Activated naive CD8-positive, alpha-beta T cell treated with anti-CD3 and anti-CD28 coated beads, Interleukin-2, amount 50 U/mL, for 16 hours (primary cell): ENCODE measurements at places on chromosomes 7 and 10.

DNA sequence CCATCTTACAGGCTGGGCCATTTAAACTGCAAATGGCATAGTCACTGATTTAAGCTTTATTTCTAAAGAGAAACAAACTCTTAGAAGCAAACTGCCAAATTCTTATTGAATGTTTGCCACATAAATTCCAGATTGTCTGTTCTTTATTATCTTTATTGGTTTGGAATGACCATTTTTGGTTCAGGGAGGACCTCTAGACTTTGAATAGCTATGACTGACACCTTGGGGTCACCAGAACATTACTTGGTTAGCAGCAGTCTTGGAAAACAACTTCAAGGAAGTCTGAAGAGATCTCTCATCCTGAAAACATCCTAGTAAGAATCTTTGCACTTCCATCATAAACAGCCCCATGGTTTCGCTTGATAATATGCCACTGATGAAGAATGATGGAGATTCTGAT lies 197.1 kb downstream of the SUGCT start:
- no peak for DNase-seq

GRCh38 chr10:101358706-101359300 lies 4.8 kb downstream of the BTRC start:
- DNase-seq, result no peak

GRCh38 chr10:70668454-70668970 lies 3.8 kb upstream of the ADAMTS14 start:
- no peak for DNase-seq

DNA sequence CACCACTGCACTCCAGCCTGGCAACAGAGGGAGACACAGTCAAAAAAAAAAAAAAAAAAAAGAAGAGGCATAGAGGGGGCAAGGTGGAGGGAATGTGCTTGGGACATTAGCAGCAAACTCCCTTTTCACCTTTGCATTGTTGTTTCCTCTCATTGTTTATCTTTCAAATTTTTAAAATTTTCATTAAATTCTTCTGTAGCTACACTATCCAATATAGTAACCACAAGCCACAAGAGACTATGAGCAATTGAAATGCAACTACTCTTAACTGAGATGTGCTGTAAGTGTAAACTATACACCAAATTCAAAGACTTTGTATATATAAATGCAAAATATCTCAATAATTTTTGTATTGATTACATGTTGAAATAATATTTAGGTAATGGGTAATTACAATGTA lies 43.4 kb downstream of the EBLN1 start:
- DNase-seq, result no peak

DNA sequence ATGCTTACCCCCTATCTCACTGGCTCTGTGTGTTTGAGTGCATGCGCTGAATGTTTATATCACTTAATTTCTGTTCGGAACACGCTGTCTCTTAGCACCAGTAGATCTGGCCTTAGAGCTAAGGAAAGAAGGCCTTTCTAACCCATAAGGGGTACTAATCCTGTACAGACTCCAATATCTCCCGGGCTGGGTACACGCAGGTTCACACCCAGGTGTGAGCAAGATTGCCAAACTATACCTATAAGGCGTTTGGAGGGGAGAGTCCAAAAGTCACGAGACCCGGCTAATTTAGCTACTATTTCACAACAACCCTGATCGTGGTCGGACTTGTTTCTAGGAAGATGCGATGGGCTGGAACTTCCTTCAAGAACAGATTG lies 727 bp upstream of the PDSS1 start:
- DNase-seq, result no peak

DNA sequence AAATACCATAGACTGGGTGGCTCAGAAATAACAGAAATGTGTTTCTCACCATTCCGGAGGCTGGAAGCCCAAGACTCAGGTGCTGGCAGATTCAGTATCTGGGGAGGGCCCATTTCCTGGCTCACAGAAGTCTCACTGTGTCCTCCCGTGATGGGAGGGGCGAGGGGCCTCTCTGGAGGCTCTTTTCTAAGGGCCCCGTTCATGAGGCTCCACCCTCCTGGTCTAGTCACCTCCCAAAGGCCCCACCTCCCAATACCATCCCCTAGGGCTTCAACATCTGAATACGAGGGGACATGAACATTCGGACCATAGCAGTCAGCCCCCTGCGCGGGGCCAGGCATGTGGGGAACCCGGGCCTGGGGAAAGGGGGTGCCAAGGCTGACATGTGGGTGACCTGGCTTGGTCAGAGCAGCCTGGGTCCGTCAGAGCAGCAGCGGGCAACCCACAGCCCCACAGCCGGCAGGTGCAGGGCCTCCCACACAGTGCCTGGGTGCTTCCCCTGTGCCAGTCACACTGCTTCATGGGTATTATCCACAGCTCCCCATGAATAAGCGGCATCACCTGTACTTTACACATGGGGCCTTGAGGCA lies 13.3 kb upstream of the CNPY1 start:
- DNase-seq, result no peak
